ENCODE measurements at places on chromosomes 3 and 15.

DNA sequence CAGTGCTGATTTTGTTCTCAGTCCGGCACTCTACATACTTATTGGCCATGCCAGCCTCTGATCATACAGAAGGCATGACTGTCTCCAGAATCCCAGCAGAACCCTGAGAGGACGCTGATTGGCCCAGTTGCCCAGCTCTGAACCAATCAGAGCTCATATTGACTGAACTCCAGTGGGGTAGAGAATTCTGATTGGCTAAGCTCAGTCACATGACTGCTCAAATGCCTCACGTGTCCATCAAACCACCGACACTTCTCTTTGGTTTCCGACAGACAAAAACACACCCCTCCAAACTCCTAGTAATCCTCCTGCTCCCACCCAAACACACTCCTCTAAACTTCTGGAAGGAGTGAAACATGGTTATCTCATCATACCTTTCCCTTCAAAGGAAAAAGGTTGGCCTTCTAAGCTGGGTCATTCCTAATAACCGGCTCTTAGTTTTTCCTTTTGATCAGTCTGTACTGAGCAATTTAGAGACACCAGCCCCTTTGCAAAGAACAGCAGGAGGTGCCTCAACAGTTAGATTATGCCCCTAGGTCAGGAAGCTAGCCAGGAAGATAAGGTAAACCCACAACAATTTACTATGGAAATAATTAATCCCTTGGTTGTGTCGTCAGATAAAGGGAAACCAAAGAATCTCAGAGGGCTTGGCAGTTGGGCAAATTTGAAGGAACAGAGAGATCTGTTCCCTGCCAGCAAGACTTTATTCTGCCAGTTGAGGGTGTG is 187.8 kb downstream of the TLE3 start:
- DNase-seq, result no peak

DNA sequence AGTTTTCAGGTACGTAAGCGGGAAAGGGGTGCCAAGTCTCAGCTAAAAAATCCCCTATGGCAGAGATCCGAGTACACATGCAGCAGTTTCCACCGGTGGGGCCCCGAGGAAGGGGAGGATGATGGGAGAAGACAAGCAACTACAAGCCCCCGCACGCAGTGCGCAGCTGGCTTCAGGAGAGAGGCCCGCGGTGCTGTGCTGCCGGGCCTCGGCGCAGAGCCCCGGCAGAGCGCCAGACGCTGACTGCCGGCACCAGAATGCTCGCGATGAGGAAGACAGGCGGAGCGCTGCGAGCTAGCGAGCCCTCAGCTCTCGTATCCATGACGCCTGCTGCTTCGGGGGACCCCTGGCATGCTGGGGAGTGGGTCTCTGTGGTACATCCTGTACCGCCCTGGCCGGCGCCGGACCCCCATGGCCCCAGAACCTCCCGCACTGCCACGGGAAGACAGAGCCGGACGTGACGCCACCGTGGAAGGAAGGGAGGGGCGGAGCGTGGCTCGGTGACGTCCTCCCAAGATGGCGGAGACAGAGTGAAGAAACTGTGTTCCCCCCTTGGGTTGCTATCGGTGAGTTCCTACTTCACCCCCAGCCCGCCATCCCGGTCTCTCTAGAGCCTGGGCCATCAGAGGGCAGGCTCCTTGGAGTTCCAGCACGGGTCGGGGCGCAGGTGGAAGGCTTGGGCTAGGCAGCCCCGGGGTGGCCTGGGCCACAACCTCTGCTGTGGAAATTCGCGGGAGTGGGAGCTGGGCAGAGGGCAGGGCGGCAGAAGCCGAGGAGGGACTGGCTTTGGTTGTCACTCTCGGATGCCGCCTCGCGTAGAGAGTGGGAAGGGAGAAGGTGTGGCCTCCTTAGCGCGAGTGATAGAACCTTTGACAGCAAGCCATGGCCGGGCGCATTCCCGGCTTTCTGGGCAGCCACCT is at the start of gene MYNN:
Gene MYNN (plus strand): TSS at position 500 of the 920 bp plus-strand sequence. CDS start 900 bp downstream, outside the sequence.
- DNase-seq, result peak; percentile 92

DNA sequence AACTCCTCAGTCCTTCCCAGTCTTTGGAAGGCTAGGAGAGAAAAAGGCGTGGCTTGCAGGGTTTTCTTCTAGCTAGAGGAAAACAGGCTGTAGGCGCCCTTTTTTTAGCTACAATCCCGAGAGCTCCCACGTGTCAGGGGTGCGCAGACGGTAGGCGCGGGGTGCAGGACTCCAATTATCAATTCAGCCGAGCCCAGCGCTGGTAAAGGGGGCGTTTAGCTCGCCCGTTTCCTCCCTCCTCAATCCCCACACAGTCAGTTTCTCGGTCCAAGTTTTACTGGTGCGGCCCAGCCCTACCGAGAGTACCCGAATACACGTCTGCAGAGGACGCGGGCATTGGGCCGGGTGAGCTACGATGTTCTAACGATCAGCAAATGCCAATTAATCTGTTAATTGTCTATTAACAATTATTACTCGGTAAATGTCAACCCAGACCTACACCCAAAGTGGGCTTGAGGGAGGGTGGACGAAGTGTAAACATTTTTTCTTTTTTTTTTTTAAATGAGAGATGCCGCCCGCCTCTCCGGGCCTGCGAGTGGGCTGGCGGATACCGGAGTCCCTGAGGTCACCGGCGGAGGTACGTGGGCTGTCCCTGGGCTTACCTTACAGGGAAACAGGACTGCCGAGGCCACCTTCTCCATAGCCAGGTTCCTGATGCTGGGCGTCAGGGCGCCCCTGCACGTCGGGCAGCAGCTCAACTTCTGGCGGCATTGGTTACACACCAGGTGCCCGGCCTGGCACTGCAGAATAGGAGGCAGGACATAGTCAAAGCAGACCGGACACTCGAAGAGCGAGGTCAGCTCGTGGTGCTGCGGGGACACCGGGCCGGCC is 923 bp downstream of the SIAH2 start:
- DNase-seq, result peak; percentile 43

DNA sequence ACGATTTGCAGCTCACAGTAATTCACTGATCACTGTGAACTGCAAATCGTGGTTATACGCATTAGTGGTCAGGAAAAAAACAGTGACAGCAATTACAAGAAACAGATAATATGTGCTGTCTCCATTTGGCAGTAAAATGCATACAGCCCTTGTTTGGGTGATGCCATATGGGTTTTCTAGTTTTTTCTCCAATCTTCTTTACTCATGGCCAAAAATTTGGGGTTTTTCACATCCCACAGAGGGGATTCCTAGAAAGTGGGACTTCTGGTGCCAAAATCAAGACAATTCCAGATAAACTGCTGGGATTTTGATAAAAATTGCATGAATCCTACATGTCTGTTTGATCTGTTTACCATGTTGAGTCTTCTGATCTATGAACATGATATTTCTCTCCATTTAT is 15.6 kb downstream of the NDN start:
- no peak for DNase-seq

GRCh38 chr15:93656041-93656440 is 567.0 kb upstream of the RGMA start:
- no peak for DNase-seq

DNA sequence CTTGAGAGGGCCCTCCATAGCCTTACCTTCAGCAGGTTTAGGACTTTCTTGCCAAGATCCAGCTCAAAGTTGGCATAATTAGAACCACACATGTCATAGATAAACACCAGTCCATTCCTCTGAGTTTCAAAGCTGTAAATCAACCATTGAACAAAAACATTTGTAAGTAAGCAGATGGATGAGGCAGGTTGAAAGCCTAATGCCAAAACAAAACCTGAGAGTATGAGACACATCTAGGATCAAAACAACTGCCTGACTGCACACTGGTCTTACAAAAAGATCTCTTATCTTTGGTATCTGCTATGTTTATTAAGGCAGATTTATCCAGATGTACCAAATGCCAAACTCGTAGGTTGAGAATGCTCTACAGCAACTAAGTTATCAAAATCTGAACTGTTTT is 61.9 kb downstream of the PTPN9 start:
- DNase-seq, result no peak

DNA sequence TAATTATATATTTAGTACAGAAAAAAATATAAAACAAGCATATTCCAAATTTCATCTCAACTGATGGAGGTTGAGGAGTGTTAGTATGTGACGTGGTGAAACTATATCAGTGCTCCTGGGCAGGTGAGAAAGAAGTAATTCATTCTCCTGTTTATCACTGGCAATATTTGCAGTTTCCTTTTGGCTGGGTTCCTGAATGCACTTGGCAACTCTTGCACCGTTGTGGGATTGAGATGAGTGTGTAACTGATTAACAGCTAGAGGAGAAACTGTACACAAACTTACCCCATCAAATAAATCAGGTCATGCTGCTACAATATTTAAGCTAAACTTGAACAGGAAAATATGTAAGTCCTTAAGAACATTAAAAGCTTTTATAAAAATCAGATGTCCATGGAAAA is 2.1 kb upstream of the ATP13A4 start:
- DNase-seq, result no peak

DNA sequence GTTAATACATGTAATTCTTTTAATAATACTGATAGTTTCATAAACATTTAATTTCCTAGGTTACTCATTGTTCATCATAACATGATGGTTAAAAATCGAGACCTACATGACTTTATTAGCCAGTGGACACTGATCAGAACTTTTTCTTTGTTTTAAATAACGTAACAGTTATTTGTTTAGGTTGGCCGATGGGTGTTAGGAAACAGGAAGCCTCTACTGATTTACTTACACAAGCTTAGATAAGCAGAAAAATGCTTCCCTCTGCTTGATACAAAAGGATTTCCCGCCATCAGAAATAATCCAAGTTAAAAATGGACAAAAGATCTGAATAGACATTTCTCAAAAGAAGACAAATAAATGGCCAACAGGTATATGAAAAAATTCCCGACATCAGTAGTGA is 16.6 kb upstream of the APH1B start:
- no peak for DNase-seq

DNA sequence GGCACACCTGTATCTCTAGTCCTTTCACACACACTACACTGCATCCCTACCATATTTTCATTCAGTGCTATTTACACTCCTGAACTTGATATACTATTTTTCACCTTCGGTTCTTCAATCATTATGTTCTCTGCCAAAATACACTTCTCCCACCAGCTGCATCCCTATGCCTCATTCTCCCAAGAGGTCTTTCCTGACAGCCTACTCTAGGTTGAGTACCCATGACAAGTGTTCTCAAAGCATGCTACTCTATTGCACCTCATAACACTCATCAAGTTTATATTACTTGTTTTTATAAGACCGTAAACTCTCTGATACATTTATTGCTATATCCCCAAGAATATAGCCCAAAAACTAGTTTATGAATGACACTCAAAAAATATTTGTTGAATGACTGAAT is 549.5 kb downstream of the PYDC2 start:
- no peak for DNase-seq

DNA sequence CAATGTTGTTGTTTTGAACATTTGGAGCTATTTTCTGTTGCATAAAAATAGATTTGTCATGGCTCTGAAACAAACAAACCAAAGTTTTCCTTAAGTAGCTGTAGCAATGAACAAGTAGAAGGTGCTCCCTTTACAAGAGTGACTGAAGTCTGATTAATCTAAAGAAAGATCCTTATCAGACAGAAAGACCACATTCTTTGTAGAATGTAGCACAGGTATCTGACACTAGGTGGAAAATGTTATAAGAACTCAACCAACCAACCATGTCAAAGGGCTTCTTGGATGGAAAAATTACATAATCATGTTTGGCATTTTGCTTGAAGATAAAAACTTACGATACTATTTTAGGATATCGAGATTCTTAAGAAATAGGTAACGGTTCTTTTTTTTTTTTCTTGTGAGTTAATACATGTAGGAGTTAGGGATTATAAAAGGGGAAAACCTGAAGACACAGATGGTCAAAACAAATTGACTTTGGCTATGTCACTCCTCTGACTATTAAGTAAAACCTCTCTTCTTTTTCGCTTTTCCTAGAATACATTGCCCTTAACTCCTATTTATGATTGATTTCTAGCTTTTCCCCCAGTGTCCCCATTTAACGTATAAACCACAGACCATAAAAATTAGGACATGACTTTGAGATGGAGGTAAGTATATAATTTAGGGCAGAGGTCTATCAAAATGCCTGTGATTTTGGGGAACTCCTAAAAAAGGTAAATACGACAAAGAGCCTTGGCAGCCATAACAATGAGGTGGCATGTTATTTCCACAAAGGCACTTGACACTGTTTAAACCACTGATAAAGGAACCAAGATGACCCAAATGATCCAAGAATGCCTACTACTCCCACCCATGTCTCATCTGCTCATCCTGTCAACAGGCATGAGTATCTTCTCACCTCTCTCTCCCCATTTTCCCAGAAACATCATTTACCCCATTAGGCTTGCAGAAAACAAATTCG is 72.0 kb downstream of the CCR4 start:
- DNase-seq, result no peak

DNA sequence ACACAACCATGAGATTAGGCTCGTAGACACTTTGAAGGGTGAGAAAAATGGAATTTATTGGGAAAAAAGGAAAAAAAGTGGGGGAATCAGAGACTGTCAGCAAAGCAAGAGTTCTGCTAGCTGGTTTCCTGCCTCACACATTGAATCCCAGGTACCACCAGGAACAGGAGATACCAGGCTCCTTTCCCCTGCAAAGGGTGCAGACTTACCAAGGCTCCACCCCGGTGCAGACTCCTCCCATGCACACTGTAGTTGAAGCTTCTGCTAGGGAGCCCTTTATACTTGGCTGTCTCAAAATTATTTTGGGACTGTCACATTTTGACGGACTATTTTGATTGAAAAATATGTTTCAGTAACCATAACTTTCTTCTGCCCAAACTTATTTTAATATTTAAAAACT is 819.9 kb upstream of the GBE1 start:
- DNase-seq, result no peak

- peak; percentile 56 for DNase-seq
Measured at GRCh38 chr3:52200981-52201679, 3.2 kb downstream of the ALAS1 start.

- no peak for DNase-seq
Measured at GRCh38 chr3:12893247-12893646, 51.9 kb upstream of the RPL32 start.

DNA sequence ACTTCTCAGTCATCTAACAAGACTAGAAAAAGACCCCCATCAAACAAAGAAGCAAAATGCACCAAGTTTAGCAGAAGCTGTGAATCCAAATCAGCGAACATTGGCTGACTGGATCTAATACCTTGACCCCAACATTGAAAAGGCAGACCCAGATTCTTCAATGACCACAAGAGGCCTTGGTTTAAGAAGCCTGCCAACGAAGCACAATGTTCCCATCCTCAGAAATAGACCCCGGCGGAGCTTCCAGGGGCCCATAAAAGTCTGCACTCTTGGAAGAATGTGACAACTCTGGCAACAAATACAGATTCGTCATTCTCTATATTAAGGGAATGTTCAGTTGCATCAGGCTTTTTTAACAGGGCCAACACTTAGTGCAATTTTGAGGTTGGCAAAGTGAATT is 112.8 kb upstream of the BCL6 start:
- DNase-seq, result no peak

All from suppressor macrophage treated with lipopolysaccharide for 4 hours (primary cell).